ENCODE measurements at places on chromosomes 12 and 14. TPM values are rescaled to one million over a fixed set of nuclear protein-coding genes. Genes with fewer than 3 reads are reported as not detected.
A peak's percentile ranks its signal among the peaks of the same experiment; 100 is the strongest.

DNA sequence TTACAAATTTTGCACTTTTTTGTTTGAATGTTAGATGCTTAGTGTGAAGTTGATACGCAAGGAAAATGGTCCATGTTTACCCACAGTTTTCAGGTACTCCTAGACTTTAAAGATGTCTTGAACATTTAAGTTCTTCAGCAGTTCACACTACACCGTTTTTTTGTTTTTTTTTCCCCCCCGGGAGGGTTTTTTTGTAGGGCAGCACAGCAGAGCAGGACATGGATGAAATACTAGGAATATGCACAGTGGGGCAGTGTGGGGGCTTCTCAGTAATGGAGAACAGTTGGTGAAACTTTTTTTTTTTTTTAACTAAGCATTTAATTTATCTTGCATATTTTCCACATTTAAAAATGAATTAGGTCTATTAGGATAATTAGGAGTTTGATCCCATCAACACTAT lies 4.9 kb downstream of the RAN start:
- no peak for DNase-seq

GRCh38 chr14:105070760-105071137 lies 5.5 kb upstream of the GPR132 start:
- no peak for DNase-seq

DNA sequence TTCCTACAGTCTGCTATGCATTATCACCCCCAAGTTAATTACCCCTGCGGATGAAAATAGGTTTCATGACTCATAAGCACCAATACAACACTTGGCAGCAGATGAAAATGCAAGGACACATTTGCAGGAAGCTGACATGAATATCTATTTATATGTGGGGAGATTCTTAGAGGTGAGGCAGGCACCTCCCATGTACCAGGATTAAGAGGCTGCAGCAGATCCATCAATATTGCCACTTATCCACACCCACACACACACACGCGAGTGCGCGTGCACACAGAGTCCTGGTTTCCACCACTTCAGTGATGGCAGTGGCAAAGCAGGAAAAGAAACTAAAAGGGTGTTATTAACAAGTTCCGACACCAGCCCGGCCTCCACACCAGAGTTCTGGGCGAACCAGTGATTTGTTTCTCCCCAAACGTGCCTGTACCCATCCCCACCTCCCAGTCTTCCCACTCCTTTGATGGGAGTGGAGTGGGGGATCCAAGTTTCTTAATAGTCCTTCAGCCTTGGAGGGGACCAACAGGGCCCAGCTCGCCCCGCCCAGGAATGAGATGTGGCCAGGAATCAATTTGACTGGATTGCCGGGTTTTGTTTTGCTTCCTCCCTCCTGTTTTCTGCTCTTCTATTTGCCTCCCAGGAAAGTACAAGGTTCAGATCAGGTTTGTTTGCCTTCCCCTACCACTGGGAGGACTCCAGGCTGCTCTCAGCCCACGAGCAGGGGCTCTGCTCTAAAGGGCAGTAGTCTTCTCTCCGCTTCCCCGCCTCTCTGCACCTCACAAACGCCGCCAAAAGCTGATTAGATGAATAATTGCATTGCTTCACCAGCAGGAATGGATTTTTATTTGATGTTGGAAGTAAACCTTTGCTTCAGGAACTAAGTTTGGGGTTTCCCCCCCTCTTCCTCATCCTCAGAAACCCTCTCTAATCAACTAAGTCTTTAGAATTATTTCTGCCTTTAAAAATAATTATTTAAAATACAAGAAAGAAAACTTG lies 5.2 kb downstream of the IRF2BPL start:
- DNase-seq = no peak

The CLEC2A gene
- not detected for polyA plus RNA-seq

GRCh38 chr12:82996168-82996812 lies 309.6 kb downstream of the TMTC2 start:
- no peak for DNase-seq

The HOXC9 gene
- polyA plus RNA-seq = 15.9 TPM

DNA sequence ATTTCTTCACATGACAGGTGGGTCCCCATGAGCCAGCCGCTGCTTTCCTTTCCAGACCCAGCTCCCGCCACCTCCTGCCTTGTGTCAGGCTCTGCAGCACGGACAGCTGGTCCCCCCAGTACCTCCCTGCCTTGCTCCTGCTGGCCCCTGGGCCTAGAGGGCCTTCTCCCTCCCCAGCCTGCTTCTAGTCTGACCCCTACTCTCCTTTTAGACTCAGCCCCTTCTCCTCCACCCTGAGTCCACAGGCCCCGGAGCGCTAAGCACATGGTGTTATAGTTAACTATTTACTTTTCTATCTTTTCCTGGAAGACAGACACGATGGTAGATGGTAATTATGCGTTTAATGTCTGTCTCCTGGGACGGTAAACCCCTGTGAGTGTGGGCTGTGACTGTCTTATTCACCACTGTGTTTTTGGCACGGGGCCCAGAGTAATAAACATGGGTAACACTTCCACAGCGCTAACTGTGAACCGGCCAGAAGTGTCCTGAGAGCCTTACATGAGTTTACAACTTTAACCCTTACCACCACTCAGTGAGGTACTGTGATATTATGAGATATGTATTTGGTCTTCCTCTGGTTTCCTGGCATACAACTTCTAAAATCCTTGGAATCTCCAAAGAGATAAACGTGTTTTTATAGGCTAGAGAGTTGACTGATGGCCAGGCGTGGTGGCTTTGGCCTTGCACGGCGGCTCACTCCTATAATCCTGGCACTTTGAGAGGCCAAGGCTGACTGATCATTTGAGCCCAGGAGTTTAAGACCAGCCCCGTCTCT lies 41.2 kb downstream of the DGLUCY start:
- peak; percentile 52 for DNase-seq

The SLC39A2 gene
- polyA plus RNA-seq = 1.3 TPM

- no peak for DNase-seq
Observed at GRCh38 chr12:106774808-106775524, 484 bp downstream of the RIC8B start.

DNA sequence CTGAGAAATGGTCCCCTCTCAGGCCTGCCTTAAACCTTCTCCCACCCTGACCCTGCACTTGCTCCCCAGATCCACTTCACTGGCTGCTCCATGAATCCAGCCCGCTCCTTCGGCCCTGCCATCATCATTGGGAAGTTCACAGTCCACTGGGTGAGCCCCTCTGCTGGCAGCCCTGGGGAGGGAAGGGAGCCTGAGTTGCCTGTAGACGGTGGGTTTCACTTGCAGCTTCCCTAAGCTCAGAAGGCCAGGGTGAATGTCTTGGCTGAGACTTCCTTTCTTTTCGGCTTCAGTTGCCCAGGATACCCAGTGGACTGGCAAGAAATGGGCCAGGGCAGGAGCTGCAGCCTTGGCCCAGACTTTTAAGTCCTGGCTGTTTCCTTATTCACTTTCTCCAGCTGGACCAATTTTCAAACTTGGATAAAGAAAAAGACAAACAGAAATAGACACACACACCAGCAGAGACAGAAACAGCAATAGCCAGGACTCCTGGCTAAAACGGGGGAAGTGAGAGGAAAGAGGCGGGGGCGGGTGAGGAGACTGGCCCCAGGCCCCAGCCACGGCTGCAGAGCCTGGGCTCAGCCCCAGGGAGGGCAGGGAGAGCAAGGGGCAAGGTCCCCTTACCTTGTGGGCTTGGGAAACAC lies 2.0 kb downstream of the AQP6 start:
- DNase-seq = no peak

The KLHL33 gene
- polyA plus RNA-seq = 0.30 TPM

The KRT7 gene
- polyA plus RNA-seq = 121 TPM

The DDN gene
- 88.9 TPM for polyA plus RNA-seq

DNA sequence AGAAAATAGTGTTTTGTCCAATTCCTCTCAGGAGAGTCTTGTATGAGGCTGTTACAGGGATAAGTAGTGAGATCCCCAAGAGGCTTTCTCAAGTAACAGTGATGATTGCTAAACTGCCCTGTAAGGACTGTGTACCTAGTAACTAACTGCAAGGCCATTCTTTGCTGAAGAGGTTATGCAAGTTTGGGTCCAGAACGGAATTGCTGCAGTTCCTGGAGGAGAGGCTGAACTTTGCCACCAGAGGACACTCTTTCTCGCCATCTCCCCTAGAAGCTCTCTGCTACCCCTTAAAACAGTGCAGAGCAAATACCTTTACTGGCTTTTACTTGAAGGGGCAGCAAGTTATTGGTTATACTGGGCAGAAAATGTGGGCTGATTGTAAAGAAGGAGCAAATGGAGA lies 180.0 kb downstream of the RBM19 start:
- no peak for DNase-seq

DNA sequence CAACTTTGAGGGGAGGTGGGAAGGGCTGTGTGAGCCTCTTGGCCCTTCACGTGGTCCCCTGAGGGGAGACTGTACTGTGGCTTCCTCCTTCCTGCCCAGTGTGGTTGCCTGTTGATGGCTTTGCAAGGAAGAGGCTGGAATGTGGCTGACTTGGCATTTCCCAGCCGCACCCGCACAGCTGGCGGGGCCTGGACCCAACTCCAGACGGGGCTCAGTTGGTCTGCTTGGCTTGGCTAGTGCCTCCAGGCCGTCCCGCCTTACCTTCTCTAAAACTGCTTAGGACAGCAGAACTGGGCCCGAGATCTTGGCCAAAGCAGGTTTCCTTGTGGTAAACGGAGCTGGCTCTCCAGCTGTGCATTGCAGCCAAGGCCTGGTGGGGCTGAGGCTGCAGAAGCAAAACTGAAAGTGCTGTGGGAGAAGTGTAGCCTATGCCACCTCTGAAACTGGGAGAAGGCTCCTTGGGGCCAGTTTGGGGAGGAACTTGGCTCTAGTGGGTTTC lies 139.5 kb downstream of the SMOC1 start:
- DNase-seq = no peak

GRCh38 chr12:19695244-19696098 lies 256.2 kb downstream of the AEBP2 start:
- no peak for DNase-seq

The KCTD10 gene
- polyA plus RNA-seq = 48.2 TPM

GRCh38 chr14:75430526-75430925 lies 2.7 kb downstream of the JDP2 start:
- no peak for DNase-seq

- no peak for DNase-seq
Observed at GRCh38 chr12:100896192-100896591, 101.6 kb downstream of the ANO4 start.

DNA sequence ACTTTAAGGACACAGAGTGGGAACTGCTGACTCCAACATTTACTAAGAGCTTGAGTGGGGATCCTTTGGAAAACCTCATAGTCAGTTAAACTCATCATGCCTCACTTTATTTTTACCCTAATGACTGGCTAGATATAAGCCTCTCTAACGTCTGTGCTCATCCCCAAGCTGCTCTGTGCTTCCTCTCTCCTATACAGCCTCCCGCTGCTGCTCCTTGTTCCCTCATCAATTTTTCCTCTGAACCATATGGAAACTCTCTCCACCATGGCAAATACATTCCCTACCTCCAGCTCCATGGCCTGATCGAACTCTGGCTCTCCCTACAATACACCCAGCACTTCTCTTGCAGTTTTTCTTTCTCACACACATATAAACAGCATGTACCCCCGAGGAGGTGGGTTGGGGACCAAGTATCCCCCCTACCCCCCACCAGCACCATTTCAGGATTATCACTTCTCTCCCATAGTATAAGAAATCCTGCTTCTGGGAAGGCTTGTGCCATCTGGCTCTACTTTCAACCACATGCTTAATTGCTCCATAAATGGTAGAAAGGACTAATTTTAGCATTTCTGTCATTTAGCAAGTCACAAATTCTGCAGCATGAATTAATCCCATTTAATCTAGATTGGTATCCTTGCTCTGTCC lies 39.2 kb upstream of the DYRK2 start:
- DNase-seq = no peak

The MIPOL1 gene
- polyA plus RNA-seq = 12.8 TPM

The SMARCC2 gene
- polyA plus RNA-seq = 133 TPM

- DNase-seq = no peak
Observed at GRCh38 chr12:4707306-4707705, 12.9 kb upstream of the GALNT8 start.

DNA sequence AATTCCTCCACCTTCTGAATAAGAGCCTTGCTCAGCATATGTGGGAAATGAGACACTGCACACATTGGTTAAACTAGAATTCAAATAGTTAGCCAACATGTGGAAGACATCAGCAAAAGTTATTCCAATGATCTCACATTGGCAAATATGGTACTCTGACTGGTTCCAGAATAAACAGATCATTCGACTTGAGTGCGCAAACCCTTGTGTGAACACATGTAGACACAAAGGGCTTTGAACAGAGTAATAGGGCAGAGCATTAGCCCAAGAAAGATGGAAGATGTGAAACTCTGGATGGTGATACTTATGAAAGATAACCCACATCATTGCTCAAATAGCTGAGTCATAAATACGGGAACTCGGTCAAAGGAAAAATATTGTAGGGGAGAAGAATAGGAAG lies 1133.4 kb upstream of the SEL1L start:
- DNase-seq = no peak

GRCh38 chr12:118432812-118433545 lies 56.6 kb downstream of the SUDS3 start:
- DNase-seq = no peak

DNA sequence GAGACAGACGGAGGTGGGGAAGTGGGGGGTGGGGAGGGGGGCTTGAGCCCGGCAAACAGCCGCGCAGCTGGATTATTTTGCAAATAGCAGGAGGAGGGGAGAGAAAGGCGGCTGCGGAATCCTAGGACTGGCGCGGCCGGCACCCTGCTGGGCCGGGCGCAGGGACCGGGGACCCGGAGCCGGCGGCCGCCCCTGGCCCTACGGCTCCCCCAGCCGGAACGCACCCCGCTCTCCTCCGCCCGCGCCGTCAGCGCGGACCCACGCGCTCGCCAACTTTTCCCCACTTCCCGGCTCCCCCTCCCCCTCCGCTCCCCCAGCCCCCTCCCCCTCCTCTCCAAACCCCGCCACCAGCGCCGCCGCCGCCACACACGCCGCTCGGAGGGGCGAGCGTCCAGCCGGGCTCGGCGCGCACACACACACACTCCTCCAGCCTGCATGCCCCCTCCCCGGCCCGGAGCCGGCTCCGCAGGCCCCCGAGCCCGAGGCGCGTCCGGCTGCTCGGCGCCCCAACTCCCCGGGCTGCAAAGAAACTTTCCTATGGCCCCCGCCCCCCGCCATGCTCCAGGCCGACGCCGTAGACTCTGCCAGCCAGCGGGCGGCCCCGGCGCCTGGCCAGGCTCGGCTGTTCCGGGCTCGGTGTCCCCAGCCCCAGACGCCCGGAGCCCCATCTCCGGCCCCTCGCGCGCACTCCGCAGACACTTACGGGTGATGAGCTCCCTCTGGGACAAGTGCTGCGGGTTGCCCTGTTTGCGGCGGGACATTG lies 1.4 kb downstream of the BCL11B start:
- no peak for DNase-seq
